ENCODE measurements at places on chromosomes 6 and 20.

DNA sequence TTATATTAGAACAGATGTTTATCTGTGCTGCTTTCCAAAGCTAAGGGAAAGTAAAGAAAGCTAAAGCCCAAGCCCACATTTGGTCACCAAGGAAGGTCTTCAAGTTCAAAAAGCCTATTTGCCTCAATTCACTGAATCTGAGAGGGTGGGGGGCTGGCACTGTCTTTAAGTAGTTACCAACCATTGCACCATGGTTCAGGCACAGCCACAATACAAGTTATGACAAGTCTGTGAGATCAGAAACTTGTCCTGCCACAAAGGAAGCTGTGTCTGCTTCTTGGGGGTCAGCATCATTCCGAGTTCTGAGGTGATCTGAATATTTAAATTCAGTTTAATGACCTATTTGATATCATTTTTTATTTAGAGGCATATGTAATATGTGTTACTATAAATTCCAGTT, 78.3 kb upstream of the OPRM1 start:
- no peak for DNase-seq

DNA sequence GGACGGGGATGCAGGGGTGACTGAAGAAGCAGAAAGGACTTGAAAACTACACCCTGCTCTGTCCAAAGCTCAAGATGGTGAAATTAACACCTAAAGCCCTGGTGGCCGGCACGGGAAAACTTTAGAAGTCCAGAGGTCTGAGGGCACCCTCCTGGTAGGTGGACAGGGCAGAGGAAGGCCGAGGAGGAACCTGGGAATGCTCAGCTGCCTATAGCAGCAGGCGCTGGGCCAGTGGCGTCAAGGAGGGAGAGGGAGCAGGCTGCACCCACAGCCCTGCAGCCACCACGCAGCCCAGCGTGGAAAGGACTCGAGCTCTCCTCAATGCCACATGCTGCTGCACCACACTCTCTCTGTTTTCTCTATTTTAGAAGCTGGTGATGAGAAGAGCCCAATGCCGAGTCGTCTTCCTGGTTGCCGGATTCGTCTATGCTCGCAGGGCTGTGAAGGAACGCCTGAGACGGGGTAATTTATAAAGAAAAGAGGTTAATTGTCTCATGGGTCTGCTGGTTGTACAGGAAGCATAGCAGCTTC, 248.3 kb upstream of the AFDN start:
- no peak for DNase-seq

GRCh38 chr6:106223300-106223930, 102.1 kb downstream of the ATG5 start:
- DNase-seq: peak; percentile 63

- DNase-seq: no peak
Observed at GRCh38 chr6:131615275-131615674, 12.8 kb downstream of the MED23 start.

GRCh38 chr20:10557685-10558084, 116.1 kb downstream of the JAG1 start:
- no peak for DNase-seq

- no peak for DNase-seq
Observed at GRCh38 chr6:38567436-38567835, 72.3 kb downstream of the BTBD9 start.

GRCh38 chr6:136499370-136499769, 50.9 kb downstream of the MAP7 start:
- no peak for DNase-seq

DNA sequence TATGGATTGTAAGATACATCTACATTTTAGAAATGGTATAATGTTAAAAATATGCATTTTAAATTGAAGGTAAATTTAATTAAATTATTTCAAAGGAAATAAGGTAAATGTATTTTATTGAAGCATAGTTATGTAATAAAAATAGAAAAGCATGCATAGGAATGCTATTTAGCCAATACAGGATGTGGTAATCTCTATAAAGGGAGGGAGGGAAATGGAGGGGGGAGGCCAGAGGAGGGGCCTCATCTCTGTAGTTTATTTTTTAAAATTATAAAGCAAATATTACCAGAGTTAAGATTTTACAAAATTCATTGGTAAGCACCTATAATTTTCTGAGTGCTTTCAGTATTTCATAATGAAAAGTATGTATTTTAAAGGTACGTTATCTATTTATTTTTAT, 27.2 kb downstream of the SLC16A10 start:
- DNase-seq: no peak

- no peak for DNase-seq
Observed at GRCh38 chr6:110053395-110054240, 75.5 kb downstream of the GPR6 start.

GRCh38 chr20:33370291-33370690, 31.0 kb downstream of the CDK5RAP1 start:
- DNase-seq: peak; percentile 76

- no peak for DNase-seq
Observed at GRCh38 chr6:105428342-105428957, 25.6 kb upstream of the PREP start.

DNA sequence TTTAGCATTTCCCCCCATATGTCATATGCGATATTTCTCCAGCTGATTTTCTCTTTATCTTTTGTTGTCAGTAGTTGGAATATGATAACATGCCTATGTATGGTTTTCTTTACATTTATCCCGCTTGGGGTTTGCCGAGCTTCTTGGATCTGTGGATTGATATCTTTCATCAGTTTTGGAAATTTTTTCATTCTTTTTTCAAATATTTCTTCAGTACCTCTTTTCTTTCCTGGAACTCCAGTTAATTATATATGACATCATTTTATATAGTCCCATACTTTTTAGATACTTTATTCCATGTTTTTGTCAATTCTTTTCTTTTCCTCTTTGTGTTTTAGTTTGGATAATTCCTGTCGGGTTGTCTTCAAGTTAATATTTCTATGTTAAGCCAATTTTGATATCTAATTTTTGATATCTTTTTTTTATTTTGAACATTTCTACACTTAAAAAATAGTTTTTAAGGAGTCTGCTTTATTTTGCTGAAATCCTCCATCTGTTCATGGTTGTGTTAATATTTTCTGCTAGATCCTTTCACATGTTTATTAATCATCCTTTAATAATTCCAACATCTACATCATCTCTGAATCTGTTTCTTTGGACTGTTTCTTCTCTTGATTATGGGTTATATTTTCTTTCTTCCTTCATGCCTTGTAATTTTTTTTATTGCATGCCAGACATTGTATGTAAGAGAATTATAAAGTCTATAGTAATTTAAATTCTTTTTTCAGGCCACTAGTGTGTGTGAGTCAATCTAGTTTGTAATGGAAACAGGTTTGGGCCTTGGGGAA, 9.5 kb downstream of the ZDHHC14 start:
- DNase-seq: no peak

- no peak for DNase-seq
Observed at GRCh38 chr6:13559251-13559650, 15.2 kb upstream of the SIRT5 start.

GRCh38 chr20:42406826-42407225, 782.9 kb downstream of the PTPRT start:
- DNase-seq: no peak

- DNase-seq: no peak
Observed at GRCh38 chr20:12928755-12929401, 79.9 kb upstream of the SPTLC3 start.

DNA sequence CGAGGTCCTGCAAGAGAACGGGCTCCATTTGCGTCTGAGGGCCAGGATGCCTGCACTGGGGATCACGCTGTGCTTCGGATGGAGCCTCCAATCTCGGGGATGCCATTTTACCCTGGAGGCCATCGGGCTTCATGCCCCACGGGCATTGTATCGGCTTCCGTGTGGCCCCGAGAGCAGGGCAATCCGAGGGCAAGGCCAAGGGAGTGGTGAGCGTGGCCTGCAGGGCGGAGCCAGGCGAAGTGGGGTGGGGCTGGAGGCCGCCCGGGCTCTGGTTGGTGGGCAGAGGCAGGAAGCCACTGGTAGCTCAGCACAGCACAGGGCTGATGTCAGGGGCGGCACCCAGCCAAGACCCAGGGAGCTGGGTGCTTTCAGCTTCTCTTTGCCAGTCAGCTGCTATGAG, 57.5 kb upstream of the BHLHE23 start:
- DNase-seq: no peak

GRCh38 chr6:155193526-155193925, 70.3 kb upstream of the CLDN20 start:
- no peak for DNase-seq

- no peak for DNase-seq
Observed at GRCh38 chr6:40172272-40172671, 238.0 kb upstream of the MOCS1 start.

GRCh38 chr20:1945134-1945618, 48.7 kb downstream of the PDYN start:
- DNase-seq: no peak

- DNase-seq: no peak
Observed at GRCh38 chr6:20540683-20541082, 6.4 kb downstream of the CDKAL1 start.

DNA sequence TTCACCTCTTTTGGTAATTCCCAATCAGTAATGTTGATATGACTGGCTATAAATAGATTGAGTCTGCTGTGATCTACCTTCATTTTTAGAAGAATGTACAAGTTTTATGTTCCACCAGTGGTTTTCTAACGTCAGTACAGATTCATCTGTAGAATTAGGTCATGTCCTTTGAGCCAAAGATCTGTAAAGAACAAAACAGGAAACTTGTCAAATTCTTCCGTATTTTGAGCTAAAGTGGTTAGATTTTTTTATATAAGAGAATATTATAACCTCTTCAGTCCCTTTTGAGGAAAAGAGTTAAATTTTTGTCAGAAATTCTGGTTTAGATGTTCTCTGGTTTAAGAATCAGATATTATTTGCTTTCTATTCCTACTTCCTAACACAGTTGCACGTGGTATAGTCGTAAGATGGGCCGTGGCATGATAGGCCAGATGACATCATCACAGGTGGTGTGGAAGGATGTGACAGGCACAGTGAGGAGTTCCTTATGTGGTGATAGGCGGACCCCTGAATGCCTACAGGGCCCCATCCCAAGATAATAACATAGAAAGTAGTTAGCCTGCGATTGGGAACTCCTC, 62.3 kb downstream of the SNX9 start:
- DNase-seq: peak; percentile 75

DNA sequence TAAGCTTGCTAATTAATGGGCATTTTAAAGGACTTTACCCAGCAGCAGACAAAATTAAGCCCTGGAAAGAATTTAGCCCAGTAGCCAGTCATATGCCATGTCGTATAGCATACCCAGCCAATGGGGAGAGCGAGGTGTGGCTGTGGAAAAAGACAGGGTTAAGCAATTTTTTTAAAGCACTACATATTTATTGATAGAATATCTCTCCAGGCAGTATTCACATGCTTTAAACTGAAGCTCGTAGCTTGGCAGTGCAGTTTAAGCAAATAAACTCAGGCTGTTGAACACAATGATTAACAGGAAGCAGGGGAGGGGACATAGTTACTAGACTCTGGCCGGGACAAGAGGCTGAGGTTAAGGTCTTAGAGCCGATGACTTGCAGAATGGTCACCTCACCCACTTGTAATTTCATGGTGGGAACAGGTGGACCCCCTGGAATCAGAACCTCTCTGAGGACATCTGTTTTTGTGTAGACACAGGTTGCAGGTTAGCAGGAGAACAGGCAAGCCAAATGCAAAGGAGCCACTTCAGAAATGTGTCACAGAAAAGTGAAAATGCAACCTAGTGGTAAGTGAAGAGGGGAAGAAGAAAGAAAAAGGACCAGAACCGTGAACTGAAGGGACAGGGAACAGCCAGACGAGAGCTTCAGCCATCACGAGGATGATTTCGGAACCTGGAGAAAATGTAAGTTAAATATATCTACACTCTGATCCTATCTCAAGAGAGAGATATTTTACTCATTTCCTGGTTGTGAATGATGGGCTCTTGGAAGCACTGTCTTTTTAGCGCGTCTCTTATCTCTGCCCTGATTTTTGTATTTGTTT, 7.2 kb downstream of the GCNT2 start:
- DNase-seq: peak; percentile 2

GRCh38 chr6:138535728-138536455, 36.6 kb upstream of the NHSL1 start:
- no peak for DNase-seq

DNA sequence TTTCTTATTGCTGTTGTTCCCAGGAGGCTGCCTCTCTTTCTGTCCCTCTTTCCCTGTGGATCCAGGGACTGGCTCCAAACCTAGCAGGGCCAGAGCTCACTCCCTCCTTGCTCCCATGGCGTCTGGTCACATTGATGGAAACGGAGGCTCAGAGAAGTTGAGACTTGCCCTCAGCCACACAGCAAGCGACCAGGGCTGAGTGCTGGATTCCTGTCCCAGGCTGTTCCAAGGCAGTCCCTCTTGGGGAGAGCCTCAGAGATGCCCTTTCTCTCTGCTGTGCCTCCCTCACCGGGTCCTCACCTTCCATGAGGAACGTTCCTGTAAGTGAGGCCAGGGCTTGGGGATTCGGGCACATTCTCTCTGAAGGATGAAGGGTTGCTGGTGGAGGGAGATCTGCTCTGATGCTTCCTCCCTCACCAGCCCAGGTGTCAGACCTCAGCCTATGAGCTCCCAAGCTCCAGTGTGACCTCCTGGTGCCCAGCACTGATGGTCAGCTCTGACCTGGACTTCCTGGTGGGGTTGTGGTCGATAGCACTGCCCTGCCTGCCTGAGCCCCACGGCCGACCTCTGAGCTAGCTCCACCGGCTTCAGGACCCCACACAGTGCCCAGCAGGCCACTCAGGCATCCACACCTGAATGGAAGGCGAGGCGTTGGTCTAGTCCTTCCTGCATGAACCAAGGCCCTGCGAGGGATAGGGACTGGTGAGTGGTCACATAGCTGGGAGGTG, 26.8 kb downstream of the SUN5 start:
- DNase-seq: peak; percentile 12

GRCh38 chr6:75483136-75483952, 10.3 kb downstream of the FILIP1 start:
- no peak for DNase-seq

- DNase-seq: peak; percentile 41
Observed at GRCh38 chr6:41940759-41941279, 789 bp downstream of the CCND3 start.

- no peak for DNase-seq
Observed at GRCh38 chr20:7984192-7984591, 35.4 kb downstream of the TMX4 start.

GRCh38 chr20:61219021-61219431, 33.0 kb upstream of the CDH4 start:
- DNase-seq: no peak

- no peak for DNase-seq
Observed at GRCh38 chr20:33729101-33729500, 2.7 kb upstream of the ZNF341 start.

GRCh38 chr20:37381621-37382471, 35.9 kb downstream of the SRC start:
- no peak for DNase-seq

GRCh38 chr6:35490821-35491557, 5.9 kb downstream of the TEAD3 start:
- DNase-seq: no peak

GRCh38 chr20:33843854-33844253, 32.7 kb downstream of the CHMP4B start:
- DNase-seq: no peak

- DNase-seq: no peak
Observed at GRCh38 chr6:73028893-73029450, 196.3 kb downstream of the KHDC1L start.

GRCh38 chr6:42315991-42316970, 98.6 kb upstream of the MRPS10 start:
- no peak for DNase-seq
